ENCODE measurements at places on chromosomes 5 and 9. TPM values are rescaled to one million over a fixed set of nuclear protein-coding genes. Genes with fewer than 3 reads are reported as not detected.

DNA sequence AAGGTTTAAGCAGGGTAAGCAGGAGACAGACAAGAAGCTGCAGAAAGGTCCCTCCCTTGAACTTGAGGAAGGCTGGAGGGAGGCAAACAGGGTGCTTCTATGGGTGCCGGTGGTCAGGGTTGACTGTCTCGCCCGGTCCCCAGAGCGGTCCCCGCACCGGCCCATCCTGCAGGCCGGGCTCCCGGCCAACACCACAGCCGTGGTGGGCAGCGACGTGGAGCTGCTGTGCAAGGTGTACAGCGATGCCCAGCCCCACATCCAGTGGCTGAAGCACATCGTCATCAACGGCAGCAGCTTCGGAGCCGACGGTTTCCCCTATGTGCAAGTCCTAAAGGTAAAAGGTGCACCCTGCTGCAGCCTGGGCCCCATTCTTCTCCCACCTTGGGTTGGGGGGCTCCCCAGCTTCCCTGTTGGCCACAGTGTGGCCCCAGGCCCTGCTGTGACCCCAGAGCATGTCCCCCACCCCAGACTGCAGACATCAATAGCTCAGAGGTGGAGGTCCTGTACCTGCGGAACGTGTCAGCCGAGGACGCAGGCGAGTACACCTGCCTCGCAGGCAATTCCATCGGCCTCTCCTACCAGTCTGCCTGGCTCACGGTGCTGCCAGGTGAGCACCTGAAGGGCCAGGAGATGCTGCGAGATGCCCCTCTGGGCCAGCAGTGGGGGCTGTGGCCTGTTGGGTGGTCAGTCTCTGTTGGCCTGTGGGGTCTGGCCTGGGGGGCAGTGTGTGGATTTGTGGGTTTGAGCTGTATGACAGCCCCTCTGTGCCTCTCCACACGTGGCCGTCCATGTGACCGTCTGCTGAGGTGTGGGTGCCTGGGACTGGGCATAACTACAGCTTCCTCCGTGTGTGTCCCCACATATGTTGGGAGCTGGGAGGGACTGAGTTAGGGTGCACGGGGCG, 5.7 kb downstream of the FGFR4 start:
- no peak for DNase-seq

DNA sequence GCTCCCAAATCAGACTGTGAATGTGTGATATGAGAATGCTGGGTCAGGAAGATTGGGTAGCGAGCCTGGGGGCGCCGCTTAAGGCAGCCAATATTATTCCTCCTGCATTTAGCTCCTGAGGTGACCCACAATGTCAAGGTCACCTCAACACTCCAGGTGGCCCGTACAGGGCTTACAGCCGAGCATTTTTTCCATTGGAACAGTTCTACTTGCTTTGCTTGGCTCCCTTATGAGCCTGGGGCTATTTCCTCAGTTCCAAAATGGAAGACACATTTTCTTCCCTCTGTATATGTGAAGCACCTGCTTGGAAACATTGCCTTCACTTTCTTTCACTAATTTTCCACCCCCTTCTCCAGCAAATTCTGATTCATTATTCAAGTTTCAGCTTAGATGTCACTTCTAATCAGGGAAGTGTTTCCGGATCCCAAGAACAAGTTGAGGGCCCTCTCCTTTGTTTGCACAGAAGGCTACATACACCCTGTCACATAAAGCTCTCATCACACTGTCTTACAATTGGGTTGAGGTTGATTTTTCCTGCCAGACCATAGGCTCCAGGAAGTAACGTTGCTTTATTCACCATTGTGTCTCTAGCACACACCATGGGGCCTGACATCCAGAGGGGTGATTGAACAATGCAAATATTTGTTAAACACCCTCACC, 330.2 kb downstream of the PIK3R1 start:
- DNase-seq, result no peak

DNA sequence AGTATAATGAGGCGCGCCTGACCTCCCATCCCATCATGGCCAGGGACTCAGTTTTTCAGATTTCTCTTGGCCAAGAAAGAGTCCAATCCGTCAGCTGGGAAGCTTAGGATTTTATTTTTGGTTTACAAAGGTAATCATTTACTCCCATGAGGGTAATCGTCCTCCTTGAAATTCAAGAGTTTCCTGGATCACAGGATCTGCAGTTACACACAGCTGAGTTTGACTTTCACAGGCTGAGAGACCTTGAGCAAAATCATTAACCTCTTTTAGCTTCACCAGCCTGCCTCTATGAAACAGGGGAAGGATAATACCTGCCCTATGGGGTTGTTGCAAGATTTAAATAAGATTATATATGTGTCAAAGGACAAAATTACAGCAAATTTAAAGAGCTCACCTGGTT, 15.4 kb upstream of the AK3 start:
- no peak for DNase-seq

- no peak for DNase-seq
These were observed 14.6 kb upstream of the PPP2CA start for GRCh38 chr5:134240421-134240962.

DNA sequence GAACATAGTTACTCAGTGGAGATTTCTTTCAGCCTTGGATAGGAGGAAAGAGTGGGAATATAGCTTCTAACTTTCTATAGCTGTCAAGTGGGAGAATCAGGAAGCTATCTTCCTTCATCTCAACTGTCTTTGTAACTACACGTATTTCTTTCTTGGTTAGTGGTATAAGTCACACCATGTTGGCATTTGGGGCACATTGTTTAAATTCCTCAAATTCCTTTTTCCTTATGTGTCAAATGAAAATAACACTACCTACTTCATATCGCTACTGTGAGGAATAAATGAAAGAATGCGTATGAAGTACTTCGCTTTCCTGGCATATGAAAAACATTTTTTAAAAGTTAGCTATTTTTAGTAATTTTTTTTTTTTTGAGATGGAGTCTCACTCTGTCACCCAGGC, 1082.5 kb upstream of the WWC1 start:
- DNase-seq, result no peak

DNA sequence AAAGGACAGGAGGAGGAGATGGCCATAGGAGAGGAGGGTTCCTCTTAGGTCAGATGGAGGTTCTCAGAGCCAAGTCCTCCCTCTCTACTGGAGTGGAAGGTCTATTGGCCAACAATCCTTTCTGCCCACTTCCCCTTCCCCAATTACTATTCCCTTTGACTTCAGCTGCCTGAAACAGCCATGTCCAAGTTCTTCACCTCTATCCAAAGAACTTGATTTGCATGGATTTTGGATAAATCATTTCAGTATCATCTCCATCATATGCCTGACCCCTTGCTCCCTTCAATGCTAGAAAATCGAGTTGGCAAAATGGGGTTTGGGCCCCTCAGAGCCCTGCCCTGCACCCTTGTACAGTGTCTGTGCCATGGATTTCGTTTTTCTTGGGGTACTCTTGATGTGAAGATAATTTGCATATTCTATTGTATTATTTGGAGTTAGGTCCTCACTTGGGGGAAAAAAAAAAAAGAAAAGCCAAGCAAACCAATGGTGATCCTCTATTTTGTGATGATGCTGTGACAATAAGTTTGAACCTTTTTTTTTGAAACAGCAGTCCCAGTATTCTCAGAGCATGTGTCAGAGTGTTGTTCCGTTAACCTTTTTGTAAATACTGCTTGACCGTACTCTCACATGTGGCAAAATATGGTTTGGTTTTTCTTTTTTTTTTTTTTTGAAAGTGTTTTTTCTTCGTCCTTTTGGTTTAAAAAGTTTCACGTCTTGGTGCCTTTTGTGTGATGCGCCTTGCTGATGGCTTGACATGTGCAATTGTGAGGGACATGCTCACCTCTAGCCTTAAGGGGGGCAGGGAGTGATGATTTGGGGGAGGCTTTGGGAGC, 3.1 kb downstream of the EGR1 start:
- no peak for DNase-seq

DNA sequence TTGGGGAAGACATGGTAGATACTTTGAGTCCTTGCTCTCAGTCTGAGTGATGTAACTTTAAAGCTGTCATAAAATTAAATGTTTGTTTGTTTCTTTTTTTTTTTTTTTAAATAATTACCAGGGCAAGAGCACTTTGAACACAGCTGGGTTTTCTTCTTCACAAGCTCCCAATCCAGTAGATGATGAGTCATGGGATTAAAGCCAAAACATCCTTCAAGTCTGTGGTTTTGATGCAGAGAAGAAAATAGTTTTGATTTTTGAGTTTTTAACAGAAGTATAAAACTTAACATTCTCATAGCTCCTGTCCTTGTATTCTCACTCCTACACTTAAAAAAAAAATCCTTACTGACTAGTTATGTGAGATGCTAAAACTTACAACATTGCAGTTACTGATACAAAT, 34.8 kb upstream of the IL31RA start:
- no peak for DNase-seq

DNA sequence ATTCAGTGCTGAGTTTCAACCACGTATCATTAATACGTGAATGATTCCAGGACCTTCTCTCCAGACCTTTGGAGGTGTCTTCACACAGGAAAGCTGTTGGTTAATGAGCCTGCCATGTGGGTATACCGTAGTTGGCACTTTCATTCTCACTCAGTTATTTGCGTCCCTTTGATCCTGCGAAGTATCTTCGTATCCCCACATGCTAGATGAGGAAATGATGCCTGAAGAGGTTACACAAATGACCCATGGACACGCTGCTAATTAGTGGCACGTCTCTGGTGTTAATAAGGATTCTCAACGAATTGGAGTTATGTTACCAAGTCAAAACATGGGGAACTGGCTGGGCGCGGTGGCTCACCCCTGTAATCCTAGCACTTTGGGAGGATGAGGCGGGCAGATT, 65.7 kb upstream of the GNE start:
- no peak for DNase-seq

DNA sequence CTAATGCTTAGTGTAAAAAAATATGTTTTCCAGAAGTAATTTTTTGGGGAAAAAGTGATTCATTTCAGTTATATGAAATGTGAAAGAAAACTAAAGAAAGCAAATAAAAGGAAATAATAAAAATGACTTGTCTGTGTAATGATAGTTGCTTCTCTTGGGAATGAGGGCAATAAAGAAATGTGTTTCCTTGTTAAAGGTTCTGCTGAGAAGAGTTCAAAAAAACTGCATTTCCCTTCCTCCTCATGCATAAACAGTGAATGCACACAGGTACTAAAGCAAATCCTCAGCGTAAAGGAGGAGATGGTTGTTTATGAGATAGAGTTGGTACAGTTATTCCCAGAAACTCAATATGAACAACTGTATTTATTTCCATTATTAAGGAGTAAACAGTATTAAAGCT, 307.6 kb downstream of the GLIS3 start:
- no peak for DNase-seq

DNA sequence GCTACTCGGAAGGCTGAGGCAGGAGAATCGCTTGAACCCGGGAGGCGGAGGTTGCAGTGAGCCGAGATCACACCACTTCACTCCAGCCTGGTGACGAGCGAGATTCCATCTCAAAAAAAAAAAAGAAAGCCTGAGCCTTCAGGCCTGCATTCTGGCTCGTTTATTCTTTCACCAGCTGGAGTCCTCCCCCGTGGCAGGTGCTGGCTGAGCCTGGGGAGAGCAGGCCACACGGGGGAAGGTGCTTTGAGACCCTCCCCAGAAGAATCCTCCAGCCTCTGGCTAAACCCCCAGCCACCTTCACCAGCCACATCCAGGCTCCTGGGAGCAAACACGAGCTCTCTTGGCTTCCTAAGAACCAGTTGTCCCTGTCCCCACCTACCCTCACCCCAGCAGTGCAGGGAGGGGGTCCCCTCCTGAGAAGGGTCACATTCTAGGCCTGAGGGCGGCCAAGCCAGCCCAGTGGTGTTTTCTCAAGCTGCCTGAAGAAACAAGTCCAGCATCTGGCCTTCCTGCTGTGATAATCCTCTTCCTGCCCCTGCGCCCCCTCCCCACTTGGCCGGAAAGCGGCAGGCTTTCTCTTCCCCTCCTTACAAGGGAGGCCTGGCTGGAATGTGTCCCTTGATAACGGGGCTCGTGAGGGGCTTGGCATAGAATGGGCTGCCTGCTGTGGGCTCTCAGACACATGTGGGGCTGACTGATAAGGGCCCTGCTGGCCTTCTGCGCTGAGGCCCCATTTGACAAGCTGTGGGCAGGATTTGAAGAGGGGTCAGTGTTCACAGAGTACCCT, 41.5 kb downstream of the PLPP7 start:
- DNase-seq, result peak; percentile 51

The CREB3 gene
- 52.0 TPM for polyA plus RNA-seq

The LVRN gene
- not detected for polyA plus RNA-seq

The TRPM3 gene
- polyA plus RNA-seq, result 8.8 TPM

The TRIO gene
- polyA plus RNA-seq, result 9.5 TPM

The ASS1 gene
- 1,185 TPM for polyA plus RNA-seq

The PCDHB9 gene
- 0.47 TPM for polyA plus RNA-seq

The SELENOP gene
- 390 TPM for polyA plus RNA-seq

The EXOSC3 gene
- polyA plus RNA-seq, result 31.6 TPM
